ENCODE measurements at places on chromosomes 5 and 9.

DNA sequence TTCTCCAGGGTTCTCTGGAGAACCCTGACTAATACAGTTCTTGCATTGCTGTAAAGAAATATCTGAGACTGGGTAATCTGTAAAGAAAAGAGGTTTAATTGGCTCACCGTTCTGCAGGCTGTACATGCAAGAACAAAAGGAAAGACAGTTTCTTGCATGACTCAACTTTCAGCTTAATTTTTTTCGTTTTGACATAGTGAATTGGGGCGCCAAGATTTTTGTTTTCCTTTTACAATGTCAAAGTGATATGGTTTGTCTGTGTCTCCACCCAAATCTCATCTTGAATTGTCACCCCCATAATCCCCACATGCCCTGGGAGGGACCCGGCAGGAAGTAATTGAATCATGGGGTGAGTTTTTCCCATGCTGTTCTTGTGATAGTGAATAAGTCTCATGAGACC, 11.8 kb upstream of the CRHBP start:
- H3K4me1 ChIP-seq, result no peaks in the 10 kb centered on the region
- no peak for DNase-seq
- H3K4me3 ChIP-seq, result no peak overlapping the region
- H3K27me3 ChIP-seq, result no peaks in the 10 kb centered on the region
- no peak overlapping the region for H3K27ac ChIP-seq

DNA sequence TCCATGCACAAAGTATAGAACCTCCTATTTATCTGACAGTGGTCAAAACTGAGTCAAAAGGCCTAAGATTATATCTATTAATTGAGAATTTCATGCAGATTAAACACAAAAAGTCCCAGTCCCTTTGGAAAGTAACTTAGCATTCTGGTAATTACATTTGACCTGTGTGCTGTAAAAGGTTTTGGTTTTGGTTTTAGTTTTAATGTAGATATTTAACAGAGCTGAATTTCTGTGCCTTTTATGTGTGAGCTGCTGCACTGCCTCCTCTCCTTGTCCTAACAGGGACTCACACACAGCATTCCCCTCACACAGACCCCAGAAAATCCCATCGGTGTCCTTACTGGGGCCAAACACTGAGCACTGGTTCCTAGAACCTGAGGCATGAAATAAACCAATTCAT, 31.0 kb upstream of the FSD1L start:
- no peak overlapping the region for H3K4me3 ChIP-seq
- no peaks in the 10 kb centered on the region for H3K36me3 ChIP-seq
- no peak overlapping the region for H3K27ac ChIP-seq

- no peaks in the 10 kb centered on the region for H3K36me3 ChIP-seq
- no peak overlapping the region for H3K4me3 ChIP-seq
- DNase-seq, result no peak
- no peaks in the 10 kb centered on the region for H3K4me1 ChIP-seq
These were observed 206.0 kb downstream of the FBXO4 start for GRCh38 chr5:42131081-42131480.

- no peak overlapping the region for H3K27ac ChIP-seq
- no peak overlapping the region for H3K4me3 ChIP-seq
- H3K27me3 ChIP-seq, result no peaks in the 10 kb centered on the region
- no peaks in the 10 kb centered on the region for H3K4me1 ChIP-seq
These were observed 41.1 kb downstream of the F2R start for GRCh38 chr5:76757049-76757448.

- H3K27ac ChIP-seq, result no peak overlapping the region
- no peaks in the 10 kb centered on the region for H3K4me1 ChIP-seq
- H3K36me3 ChIP-seq, result peaks cover 36% of the 10 kb centered on the region
These were observed 16.6 kb downstream of the PTGR1 start for GRCh38 chr9:111582888-111583287.

GRCh38 chr5:72621576-72621975, 114.4 kb upstream of the ZNF366 start:
- no peaks in the 10 kb centered on the region for H3K27me3 ChIP-seq
- no peaks in the 10 kb centered on the region for H3K4me1 ChIP-seq
- DNase-seq, result no peak
- H3K4me3 ChIP-seq, result no peak overlapping the region

GRCh38 chr5:13591621-13592020, 352.9 kb downstream of the DNAH5 start:
- no peak overlapping the region for H3K4me3 ChIP-seq
- no peaks in the 10 kb centered on the region for H3K36me3 ChIP-seq
- no peaks in the 10 kb centered on the region for H3K27me3 ChIP-seq
- H3K4me1 ChIP-seq, result no peaks in the 10 kb centered on the region

GRCh38 chr5:172549696-172550095, 91.4 kb upstream of the NEURL1B start:
- no peak for DNase-seq
- no peaks in the 10 kb centered on the region for H3K4me1 ChIP-seq
- no peaks in the 10 kb centered on the region for H3K36me3 ChIP-seq
- H3K27me3 ChIP-seq, result no peaks in the 10 kb centered on the region
